ENCODE measurements at places on chromosomes 7 and 10.
A peak's percentile ranks its signal among the peaks of the same experiment; 100 is the strongest.

GRCh38 chr7:127791446-127792189, 139.6 kb downstream of the SND1 start:
- no peak for DNase-seq

GRCh38 chr10:71234004-71234894, 21.9 kb downstream of the UNC5B start:
- no peak for DNase-seq

- no peak for DNase-seq
Measured at GRCh38 chr7:143015084-143015483, 11.8 kb downstream of the OR9A2 start.

GRCh38 chr7:130182990-130183389, 22.2 kb downstream of the TMEM209 start:
- DNase-seq: no peak

DNA sequence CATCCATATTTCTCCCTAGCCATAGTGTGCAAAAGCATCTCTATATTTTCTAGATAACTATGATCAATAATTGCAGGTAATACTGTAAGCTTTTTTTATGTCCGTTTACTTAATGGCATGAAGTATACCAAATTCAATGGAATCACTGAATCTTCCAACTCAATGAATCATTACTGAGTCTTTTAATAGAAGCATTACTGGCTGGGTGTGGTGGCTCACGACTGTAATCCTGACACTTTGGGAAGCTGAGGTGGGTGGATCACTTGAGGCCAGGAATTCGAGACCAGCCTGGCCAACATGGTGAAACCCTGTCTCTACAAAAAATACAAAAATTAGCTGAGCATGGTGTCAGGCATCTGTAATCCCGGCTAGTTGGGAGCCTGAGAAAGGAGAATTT, 372.5 kb downstream of the BMPER start:
- no peak for DNase-seq

DNA sequence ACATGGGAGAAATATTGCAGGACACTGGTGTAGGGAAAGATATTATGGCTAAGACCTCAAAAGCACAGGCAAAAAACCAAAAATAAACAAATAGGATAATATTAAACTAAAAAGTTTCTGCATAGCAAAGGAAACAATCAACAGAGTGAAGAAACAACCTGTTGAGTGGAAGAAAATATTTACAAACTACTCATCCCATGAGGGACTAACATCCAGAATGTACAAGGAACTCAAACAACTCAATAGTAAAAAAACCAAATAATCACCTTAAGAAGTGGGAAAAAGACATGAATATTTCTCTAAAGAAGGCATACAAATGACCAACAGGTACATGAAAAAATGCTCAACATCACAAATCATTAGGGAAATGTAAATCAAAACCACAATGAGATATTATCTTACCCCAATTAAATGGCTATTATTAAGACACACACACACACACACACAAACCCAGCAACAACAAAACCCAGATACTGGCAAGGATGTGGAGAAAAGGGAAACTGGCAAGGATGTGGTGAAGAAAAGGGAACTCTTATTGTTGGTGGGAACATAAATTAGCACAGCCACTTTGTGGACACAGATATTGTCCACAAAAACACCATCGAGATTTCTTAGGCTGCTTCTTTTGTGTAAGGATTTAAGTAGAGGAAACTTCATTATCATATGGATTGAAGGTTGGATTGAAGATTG, 9.8 kb upstream of the RAB18 start:
- no peak for DNase-seq

GRCh38 chr10:77600640-77601039, 37.0 kb downstream of the KCNMA1 start:
- no peak for DNase-seq

DNA sequence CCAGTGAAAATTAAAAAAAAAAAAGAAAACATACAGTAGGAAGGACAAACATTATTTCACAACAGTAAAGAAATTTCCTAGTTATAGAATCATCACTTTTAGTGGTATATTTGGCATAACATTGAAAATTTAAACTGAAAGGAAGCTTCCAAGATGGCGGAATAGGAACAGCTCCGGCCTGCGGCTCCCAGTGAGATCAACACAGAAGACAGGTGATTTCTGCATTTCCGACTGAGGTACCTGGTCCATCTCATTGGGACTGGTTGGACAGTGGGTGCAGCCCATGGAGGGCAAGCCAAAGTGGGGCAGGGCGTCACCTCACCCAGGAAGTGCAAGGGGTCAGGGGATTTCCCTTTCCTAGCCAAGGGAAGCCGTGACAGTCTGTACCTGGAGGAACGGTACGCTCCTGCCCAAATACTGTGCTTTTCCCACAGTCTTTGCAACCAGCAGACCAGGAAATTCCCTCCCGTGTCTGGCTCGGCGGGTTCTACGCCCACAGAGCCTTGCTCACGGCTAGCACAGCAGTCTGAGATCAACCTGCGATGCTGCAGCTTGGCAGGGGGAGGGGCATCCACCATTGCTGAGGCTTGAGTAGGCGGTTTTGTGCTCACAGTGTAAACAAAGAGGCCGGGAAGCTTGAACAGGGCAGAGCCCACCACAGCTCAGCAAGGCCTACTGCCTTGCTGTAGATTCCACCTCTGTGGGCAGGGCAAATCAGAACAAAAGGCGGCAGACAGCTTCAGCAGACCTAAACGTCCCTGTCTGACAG, 19.4 kb downstream of the PON3 start:
- DNase-seq: no peak

GRCh38 chr7:51128545-51129435, 187.8 kb downstream of the COBL start:
- no peak for DNase-seq

DNA sequence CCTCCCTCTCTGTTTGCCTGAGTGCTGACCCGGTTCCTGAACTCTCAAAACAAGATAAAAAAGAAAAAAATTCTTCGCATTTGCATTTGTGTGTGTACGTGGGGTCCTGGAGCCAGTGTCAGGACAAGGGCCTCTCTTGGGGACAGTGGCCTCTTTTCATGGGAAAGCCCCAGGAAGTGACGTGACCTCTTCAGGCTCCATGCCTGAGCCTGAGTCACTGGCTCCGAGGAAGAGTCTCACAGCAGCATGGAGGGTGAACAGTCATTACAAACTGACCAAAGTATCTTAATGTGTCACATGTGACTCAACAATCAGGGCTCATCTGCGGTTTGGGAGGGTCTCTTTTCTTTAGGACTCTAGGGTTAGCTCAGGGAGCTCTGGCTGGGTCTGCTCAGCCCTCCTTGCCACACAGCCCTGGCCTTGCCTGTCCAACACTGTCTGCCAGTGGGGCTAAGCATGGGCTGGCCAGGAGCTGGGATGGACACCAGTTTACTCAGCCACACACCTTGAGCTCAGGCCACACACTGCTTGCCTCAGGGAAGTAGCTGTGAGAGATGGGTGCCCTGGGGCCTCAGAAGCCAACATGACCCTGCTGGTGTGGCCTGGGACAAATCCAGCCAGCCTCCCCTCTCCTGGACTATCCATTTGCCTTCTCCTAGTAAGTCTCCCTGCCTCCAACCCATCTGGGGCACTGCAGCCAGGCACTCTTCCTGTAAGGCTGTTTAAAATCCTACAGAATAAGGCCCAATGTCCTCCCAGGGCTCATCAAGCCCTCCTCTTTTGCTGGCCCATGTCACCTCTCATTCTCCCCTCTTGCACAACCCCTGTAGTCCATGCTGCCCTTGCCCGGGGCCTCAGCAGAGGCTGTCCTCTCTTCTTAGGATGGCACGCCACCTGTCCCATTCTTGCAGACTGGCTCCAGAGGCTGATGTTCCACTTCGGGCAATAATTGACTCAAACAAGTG, 10.5 kb downstream of the TMEM273 start:
- no peak for DNase-seq

DNA sequence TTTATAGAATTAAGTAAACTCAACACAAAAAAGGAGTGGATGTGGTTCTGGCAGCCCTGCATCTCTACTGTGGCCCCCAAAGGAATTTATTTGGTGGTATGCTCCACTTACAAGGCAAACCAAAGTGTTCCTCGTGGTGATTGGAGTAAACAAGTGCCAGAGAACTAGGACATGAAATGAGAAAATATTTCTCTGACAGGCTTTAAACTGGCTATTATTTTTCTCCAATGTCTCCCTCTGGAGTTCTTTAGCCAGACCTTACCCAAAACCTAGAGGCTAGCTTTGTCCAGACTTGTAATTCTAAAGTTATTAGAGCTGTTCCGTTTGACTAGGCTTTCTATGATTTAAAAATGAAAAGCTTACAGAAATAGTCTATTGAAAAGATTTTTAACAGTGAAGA, 990.1 kb downstream of the CNTNAP2 start:
- no peak for DNase-seq

- peak; percentile 15 for DNase-seq
Measured at GRCh38 chr10:89426230-89426868, 12.0 kb downstream of the IFIT5 start.

GRCh38 chr10:94146746-94147145, 153.0 kb downstream of the PLCE1 start:
- DNase-seq: no peak

DNA sequence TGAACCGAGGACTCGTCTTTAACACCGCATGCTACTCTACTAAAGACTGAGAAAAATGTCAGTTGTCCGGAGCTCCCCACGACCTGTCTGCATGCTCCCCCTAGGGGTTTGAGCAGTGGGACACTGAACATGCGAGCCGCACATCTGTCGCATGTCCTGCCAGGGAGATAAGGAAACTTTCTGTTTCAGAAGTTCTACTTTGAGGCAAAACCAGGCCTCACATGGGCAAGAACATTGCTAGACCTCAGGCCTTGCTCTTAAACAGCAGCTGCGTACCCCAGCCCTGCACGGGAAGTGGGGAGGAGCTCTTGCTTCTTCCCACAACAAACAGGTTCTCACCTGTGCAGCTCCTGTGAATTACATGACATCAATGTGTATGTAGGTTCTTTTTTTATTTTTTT, 30.3 kb upstream of the HERPUD2 start:
- DNase-seq: no peak

DNA sequence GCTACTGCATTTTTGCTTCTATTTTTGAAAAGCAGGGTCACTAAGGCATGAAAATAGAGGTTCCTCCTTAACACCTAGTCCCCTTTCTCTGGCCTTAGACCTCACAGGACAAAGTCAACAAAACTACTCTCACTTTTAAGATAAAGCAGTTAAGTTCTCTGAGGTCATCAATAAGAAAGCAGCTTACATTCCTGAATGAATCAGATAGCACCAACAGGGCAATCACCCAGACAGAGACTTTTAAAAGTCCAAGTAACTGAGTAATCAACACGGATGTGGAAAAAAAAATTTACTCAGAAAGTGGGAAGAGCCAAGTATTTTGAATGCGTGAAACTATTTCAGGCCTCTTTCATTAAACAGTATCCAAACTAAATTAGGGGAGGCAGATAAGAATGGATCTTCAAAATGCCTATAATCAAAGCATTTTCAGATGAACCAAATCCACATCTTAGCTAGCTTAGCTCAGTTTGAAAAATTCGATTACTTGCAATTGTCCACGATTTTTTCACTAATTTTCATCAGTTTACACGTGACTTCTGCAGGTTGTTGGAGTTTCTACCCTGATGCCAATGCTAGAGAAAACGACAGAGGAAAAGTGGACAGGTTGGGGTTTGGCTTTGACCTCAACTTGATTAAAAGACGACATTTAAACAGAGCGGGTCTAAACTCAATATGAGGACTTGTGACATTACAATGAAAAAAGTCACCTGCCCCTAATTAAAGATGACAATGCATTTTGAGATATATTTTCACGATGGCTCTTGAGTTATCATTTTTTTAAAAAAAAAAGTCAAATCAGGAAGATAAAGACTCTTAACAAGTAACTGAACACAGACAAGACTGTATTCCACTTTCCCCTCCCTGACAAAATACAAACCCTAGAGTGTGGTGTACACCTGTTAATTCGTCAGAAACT, 1.6 kb downstream of the BEND7 start:
- DNase-seq: no peak

DNA sequence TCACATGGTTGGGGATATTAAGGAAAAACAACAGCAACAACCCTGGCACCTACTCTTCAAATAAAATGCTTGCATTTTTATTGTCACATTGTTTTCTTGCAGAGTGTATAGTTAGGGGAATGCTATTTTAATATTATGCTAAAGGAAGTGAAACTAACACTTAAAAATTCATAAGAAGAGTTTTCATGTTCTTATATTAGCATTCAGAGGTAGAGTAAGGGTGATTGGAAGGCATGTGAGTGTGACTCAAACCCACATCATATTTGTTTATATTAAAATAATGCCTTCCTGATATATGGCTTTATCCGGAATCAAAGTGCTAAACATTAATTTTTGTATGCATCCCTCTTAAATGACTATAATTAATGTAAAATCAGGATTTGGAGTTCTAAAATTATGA, 59.8 kb upstream of the TES start:
- DNase-seq: no peak

DNA sequence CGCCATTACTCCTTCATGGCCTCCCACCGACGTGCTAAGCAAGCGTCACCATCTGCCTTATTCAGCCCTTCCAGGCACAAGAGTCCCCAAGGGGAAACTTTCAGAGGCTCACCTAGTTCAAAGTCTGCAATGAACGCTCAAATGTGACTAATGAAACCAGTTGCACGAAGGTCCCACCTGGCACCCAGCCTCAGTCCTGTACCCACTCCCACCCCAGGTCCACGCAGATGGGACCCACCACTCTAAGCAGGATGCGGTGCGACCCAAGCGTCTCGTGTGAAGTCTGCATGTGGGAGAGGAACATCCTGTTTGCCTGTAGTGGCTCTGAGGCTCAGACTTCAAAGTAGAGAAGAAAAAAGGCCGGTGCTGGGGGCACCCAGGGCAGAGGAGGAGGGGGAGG, 40.3 kb downstream of the RGS10 start:
- no peak for DNase-seq

DNA sequence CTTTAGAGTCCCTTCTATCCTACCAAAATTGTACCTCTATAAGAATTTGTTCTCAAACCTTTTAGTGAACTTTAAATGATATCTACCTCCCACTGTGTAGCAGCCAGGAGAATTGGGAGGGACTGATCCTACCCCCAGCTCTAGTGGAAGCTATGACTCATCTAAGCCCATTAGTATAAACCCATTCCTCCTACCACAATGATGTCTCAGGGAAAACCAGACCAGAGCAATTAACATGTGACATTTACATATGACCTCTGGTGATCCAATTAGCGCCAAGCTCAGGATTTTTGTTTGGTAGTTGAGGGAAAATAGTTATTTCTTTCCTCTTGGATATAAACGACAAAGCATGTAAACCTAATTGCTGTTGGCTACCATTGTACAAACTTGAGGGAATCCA, 33.1 kb upstream of the R3HCC1L start:
- no peak for DNase-seq

- no peak for DNase-seq
Measured at GRCh38 chr7:120691915-120692314, 166.0 kb downstream of the TSPAN12 start.

GRCh38 chr7:91692800-91693199, 187.7 kb downstream of the MTERF1 start:
- DNase-seq: no peak
